H54 (cell line): ENCODE measurements at places on chromosomes 2 and 18.
A peak's percentile ranks its signal among the peaks of the same experiment; 100 is the strongest.

DNA sequence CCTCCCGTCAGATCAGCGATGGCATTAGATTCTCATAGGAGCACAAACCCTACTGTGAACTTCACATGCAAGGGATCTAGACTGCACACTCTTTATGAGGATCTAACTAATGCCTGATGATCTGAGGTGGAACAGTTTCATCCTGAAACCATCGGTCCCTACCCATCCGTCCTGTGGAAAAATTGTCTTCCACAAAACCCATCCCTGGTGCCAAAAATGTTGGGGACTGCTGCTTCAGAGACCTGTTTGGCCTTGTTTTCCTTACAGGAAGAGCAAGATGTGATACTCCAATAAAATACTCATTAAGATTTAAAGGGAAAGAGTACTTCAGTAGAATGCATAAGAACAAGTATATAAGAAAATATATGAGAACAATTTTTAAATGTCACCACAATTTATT is 71.1 kb downstream of the RNF152 start:
- DNase-seq: no peak

DNA sequence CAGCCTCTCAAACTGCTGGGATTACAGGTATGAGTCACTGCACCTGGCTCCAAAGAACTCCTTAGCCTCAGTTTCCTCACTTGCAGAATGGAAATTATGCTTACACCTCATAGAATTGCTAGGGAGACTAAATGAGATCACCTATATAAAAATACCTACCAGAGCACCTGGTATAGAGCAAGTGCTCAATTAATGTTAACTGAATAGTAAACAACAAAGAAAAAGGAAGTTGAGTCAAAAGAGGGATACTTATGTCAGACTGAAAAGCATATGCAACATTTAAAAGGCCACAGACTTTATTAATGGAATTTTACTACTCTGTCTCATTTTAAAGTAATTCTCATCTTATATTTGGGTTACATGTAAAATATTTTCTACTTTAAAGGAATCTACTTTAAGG is 138.3 kb upstream of the SMAD7 start:
- no peak for DNase-seq

DNA sequence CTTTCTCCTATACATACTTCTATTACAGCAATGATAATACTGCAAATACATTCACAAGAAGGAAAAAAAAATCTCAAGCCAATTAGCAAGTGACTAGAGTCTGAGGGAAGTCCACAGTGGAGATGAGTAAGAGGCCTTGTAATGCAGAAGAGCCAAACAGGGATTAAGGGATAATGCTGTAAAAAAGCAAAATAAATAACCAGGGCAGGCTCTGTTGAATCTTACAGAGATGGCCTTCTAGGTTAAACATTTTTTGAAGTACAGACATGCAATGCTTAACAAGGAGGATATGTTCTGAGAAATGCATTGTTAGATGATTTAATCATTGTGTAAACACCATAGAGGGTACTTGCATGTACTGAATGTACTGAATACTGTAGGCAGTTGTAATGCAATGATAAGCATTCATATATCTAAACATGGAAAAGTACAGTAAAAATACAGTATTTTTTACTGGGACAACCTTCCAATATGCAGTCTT is 122.1 kb upstream of the RMDN2 start:
- no peak for DNase-seq

- DNase-seq: no peak
Observed at GRCh38 chr2:88185480-88185879, 15.3 kb downstream of the THNSL2 start.

GRCh38 chr18:68177807-68178702 is 536.9 kb downstream of the TMX3 start:
- no peak for DNase-seq

DNA sequence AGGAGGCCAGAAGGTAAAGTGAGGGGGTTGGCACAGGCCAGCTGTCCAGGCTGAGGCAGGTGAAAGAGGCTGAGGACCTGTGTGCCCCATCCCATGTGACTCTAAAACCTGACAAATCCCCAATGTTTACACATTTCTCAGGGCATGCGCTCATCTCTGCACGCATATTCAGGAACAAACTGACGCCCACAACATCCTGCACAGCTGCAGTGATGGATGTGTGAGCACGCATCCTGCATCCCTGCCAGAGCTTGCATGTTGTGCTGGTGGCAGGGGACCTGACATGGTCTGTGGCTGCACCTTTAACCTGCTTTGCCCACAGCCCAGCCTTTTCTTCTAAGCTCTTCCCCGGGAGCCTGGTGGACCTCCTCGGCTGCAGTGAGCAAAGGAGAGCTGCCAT is 83.1 kb downstream of the FBXO15 start:
- no peak for DNase-seq

- DNase-seq: no peak
Observed at GRCh38 chr2:148704247-148704646, 59.7 kb downstream of the EPC2 start.

- peak; percentile 40 for DNase-seq
Observed at GRCh38 chr2:119126650-119127049, 31.9 kb downstream of the C1QL2 start.
